ENCODE measurements at places on chromosomes 5 and 9.

GRCh38 chr9:29555502-29555901, 1982.2 kb upstream of the C9orf72 start:
- DNase-seq = no peak

- DNase-seq = no peak
Observed at GRCh38 chr9:93254806-93255493, 71.0 kb downstream of the WNK2 start.

- DNase-seq = no peak
Observed at GRCh38 chr5:177087398-177088005, 787 bp downstream of the FGFR4 start.

GRCh38 chr9:70868041-70868440, 253.4 kb downstream of the TRPM3 start:
- DNase-seq = no peak

- no peak for DNase-seq
Observed at GRCh38 chr5:112165897-112166737, 253.0 kb downstream of the EPB41L4A start.

DNA sequence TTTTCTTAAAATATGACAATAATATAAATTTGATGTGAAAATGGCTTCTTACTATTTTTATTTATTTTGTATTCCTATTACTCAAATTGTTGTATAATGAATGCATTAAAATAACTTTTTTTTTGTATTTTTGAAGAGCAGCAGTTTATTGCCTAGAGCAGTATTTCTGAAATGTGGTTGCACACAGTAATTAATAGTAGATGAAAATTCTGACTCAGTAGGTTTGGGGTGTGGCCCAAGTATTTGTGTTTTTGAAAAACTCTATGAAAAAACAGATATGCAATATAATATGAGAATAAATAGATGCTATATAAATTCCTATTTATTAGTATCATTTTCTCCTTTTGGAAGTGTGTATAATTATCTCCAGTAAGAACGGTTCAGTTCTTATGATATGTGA, 2225.3 kb upstream of the C9orf72 start:
- DNase-seq = no peak

GRCh38 chr5:75048457-75048953, 3.9 kb downstream of the GCNT4 start:
- no peak for DNase-seq

GRCh38 chr9:125805057-125805456, 57.9 kb downstream of the PBX3 start:
- DNase-seq = no peak

GRCh38 chr5:149151717-149152116, 10.4 kb downstream of the ABLIM3 start:
- no peak for DNase-seq

DNA sequence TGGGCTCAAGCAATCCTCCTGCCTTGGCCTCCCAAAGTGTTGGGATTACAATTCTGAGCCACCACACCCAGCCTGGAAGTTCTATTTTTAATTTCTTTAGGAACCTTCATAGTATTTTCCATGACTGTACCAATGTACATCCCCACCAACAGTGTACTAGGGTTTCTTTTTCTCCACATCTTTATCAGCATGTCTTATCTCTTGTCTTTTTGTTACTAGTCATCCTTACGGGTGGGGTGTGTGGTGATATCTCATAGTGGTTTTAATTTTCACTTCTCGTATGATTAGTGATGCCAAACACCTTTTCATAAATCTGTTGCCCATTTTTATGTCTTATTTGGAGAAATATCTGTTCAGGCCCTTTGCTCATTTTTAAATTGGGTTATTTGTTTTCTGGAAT, 123.0 kb upstream of the MEF2C start:
- no peak for DNase-seq

DNA sequence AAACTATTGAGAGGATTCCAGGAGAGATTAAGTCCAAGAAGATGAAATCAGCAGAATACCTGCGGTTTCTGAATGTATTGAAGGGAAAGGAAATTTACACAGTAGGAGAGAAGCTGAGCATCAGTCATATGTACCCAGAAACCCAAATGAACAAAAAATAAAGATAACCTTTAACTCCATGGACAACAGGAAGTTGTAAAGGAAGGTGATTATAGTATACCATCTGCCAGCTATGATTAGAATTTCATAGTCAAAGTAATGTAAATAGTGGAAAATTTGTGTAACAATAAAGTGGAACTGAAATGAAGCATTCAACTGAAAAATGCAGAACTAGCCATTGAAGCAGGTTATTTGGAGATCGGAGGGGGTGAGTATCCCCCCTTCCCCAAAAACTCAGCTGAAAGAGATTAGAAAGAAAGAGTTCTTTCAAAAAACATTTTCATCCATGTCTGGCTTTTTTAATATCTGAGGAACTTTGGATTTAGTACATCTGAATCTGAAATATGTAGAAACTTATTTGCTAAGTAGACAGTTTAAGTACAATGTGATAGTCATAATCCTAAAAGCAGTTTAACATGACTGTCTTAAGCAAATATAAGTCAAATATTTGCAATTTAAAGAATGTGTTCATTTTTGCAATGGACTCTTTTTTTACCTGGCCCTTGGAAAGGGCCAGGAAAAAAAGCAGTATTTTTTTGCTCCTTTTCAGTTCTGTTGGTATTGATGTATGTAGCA, 58.4 kb downstream of the APC start:
- no peak for DNase-seq

GRCh38 chr5:142197098-142197497, 88.5 kb downstream of the NDFIP1 start:
- DNase-seq = no peak

GRCh38 chr9:99171225-99172123, 50.3 kb downstream of the ALG2 start:
- no peak for DNase-seq

GRCh38 chr5:74325866-74326265, 314.7 kb downstream of the ENC1 start:
- DNase-seq = no peak

DNA sequence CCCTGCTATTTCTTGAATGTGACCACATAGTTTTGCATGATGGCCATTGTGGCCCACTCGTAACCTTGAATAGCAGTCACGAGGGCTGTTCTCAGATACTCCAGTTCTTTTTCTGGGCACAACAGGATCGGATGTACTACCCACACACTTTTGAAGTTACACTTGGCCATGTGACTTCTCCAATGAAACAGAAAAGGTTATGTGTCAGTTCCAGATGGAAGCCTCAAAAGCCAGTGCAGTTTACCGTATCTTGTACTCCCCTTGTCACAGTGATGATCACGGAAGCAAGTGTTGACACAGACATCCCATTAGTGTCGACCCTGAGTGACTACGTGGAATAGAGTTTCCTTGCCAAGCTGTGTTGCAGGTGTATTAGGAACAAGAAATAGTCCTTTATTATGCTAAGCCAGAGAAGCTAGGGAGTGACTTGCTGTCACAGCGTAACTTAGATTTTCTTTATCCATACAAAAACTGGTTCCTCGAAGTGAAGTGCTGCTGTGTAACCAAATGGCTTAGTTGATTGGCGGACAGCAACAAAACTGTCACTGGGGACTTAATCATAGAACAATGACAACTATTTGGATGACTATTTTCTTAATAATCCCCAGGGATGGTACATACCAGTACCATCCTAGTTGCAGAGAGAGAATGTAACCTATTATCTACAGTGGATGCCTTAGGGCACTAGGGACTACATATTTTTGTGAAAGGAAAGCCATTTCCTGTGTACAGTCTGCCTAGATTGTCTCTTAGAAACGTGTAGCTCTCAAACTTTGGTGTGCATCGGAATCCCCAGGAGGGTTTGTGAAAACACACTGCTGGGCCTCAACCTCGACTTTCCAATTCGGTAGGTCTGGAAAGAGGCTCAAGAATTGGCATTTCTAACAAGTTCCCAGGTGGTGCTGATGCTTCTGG, 90.1 kb upstream of the DMRT1 start:
- DNase-seq = no peak

GRCh38 chr5:13910637-13911288, 33.7 kb downstream of the DNAH5 start:
- no peak for DNase-seq

GRCh38 chr5:33336891-33337636, 103.7 kb upstream of the TARS1 start:
- DNase-seq = no peak

DNA sequence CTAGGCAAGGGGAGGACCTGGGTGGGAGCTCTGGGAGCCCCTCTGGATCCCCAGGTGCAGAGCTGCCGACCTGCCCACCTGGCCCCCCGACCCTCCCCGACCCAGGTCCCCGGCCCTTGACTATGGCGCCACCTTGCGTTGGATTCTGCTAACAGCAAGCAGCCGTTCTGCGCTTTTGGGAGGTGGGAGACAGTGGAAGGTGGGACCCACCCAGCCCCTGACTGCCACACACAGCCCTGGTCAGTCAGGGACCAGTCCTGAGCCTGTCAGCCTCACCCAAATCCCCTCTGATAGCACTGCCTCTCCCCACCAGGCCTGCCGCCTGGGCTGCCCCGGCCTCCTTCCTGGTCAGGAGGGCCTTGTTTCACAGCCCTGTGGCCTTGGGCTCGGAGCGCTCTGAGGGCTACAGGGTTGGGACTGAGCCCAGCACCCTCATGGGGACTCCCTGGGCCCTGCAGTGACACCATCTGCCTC, 77.9 kb downstream of the HMCN2 start:
- DNase-seq = no peak

DNA sequence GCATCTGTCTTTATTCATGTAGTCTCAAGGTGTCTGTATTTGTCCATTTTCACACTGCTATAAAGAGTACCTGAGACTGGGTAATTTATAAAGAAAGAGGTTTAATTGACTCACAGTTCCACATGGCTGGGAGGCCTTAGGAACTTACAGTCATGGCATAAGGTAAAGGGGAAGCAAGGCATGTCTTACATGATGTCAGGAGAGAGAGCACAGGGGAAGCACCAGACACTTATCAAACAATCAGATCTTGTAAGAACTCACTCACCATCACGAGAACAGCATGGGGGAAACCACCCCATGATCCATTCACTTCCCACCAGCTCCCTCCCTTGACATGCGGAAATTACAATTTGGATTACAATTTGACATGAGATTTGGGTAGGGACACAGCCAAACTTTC, 44.2 kb downstream of the NLN start:
- no peak for DNase-seq
